ENCODE measurements at places on chromosomes 6 and 20.

DNA sequence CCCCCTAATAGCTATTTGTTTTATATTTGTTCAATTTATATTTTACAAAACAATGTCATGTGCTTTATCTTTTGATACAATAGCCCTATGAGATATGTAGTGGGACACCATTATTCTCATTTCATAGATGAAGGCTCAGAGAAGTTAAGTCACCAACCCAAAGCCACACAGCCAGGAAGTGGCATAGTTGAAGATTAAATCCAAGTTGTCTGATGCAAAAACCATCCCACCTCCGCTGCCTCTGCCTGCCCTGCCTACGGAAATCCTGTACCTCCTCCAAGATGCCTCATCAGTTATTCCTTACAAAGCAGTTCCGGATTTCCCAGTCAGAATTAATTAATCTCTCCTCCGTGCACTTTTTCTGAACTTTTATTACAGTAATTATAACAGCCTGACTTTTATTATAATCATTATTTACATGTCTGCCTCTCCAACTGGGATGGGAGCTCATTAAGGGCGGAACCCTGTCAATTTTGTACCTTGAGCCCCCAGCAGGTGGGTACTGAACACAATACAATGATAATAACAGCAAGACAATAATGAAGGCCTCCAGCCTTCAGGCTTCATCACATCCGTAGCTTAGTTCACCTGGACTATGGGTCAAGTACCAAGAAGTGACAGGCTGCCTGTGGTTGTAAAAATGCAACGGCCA is 54.7 kb downstream of the LRFN2 start:
- DNase-seq = no peak

DNA sequence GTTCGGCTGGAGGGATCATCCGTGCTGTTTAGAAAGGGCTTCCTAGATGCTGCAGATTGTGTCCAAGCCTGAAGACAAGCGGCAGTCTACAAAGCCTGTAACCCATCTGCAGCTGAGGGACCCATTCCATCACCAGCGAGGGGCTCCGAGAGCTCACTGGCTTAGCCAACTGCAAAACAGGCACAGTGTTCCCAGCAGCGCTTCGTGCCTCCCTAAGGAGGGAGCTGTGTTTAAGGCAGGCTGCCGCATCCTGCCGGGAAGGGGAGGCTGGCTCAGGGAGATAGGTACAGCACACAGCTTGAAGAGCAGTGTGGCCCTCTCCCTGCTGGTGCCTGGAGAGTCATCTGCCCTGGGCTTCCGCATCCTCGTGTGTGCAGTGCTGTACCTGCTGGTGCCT is 32.4 kb downstream of the DUSP22 start:
- no peak for DNase-seq

- DNase-seq = peak; percentile 10
These were observed 7.4 kb upstream of the BPIFA3 start for GRCh38 chr20:33209789-33210188.

DNA sequence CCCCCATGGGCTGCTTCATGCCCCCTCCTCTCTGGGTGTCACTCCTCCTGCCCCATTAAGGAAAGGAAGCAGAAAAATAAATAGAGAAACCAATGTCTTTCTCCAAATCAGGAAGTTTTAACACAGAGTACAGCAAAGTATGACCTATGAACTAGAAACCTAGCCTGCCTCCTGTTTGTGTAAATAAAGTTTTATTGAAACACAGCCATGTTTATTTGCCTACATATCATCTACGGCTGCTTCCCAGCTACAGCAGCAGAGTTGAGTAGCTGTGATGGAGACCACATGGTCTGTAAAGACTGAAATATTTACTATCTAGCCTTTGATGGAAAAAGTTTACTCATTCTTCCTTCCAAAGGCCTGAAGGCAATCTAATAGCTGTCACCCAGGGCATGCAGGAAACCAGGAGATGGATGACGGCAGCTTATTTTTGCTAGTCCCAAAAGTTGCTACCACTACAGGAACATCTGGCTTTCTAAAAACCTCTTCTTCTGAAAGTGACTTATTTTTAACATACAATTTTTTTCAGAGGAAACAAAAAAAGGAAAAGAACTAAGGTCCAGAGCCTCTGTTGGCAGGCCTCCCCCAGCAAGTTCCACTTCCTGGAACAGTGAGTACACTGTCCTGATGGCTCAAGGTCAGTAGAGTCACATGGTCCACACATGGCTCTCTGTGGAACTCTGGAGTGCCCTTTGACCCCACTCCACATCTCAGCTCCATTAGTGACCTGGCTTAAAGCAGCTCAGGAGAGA is 287.8 kb downstream of the PTPRT start:
- DNase-seq = no peak

DNA sequence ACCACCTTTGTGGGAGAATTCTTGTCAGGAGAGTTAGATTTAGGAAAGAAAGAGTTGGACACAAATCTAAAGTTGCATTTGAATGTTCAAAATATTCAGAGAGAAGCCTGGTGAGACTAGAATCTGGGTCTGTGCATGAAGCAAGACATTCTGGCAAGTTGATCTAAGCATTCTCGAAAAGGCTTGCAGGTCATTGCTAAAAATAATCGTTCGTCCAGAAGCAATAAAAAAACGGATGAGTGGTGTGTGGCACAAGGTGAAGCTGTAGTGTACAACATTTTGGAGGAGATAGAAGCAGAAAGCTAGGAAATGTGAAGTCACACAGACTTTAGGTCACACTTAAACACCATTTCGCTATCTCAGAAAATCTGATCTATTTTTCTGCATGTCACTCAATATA is 114.9 kb upstream of the IFNGR1 start:
- DNase-seq = no peak

DNA sequence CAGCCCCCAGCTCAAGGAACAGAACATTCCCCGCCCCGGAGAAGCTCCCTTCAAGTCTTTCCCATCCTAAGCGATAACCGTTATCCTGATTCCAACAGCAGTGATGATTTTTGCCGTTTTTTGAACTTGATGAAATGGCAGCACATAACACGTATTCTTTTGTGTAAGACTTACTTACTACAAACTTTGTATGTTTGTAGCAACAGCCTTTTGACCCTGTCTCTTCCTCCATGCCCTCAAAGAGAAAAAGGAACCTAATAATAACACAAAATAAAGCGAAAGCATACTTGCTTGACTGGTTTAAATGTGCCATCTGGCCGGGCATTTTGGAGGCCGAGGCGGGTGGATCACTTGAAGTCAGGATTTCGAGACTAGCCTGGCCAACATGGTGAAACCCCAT is 26.4 kb upstream of the SLC9A8 start:
- DNase-seq = no peak

DNA sequence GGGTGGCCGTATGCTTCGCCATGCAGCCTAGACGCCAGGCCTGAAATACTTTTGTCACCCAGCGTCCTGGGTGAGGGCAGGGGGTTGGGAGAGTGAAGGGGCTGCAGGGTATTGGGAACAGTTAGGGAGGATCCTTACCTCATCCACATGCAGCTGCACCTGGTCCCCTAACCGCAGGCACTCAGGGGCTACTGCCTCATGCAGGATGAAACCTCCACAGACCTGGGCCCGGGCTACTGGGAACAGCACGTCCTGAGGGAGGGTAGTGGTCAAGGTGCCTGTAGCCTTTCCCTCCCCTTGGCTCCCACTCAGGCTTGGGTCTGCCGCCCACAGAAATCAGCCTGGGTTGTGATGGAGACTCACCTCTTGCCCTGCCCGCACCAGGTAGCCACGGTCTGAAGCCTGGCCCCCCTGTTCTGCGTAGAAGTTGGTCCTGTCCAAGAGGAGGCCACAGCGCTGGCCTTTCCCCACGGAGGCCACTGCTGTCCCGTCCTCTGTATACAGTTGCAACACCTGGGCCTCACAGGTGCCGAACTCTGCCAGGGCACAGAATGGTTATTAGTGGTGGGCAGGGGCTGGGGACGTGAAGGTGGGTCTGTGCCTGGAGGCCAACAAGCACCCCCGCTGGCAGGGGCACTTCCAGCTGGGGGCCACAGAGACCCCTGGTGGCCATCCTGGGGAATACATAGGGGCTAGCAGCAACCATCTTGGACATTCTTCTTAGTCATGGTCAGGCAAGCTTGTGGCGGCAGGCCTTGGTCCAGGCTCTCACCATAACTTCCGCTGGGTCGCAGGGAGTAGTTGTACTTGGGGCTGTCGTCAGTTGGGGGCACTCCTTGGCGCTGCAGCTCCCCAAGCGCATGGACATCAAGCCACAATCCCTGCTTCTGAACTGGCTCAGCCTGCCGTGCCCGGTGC is 8.6 kb downstream of the AARS2 start:
- no peak for DNase-seq

DNA sequence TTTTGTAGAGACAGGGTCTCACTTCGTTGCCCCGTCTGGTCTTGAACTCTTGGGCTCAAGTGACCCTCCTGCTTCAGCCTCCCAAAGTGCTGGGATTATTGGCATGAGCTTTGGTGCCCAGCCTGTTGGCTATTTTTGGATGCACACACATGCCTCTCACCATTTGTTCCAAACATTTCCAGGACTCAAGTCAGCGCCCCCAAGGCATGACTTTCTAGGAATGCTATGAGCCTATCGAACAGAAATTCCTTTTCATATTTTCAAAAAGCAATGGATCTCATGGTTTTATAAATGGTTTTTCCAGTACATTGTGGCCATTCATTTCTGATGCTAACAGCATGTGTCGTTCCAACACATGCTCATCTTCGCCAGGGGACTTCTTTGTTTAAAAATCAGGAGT is 119.3 kb upstream of the NAA20 start:
- DNase-seq = no peak

- DNase-seq = no peak
These were observed at the start of gene PHACTR1 for GRCh38 chr6:12716298-12716916. PHACTR1 (plus strand) TSS chr6:12716767.

DNA sequence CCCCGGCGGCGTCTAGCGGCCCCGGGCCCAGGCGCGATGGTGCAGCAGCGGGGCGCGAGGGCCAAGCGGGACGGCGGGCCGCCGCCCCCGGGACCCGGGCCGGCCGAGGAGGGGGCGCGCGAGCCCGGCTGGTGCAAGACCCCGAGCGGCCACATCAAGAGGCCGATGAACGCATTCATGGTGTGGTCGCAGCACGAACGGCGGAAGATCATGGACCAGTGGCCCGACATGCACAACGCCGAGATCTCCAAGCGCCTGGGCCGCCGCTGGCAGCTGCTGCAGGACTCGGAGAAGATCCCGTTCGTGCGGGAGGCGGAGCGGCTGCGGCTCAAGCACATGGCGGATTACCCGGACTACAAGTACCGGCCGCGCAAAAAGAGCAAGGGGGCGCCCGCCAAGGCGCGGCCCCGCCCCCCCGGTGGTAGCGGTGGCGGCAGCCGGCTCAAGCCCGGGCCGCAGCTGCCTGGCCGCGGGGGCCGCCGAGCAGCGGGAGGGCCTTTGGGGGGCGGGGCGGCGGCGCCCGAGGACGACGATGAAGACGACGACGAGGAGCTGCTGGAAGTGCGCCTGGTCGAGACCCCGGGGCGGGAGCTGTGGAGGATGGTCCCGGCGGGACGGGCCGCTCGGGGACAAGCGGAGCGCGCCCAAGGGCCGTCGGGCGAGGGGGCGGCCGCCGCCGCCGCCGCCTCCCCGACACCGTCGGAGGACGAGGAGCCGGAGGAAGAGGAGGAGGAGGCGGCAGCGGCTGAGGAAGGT is 715 bp downstream of the SOX12 start:
- DNase-seq = no peak

DNA sequence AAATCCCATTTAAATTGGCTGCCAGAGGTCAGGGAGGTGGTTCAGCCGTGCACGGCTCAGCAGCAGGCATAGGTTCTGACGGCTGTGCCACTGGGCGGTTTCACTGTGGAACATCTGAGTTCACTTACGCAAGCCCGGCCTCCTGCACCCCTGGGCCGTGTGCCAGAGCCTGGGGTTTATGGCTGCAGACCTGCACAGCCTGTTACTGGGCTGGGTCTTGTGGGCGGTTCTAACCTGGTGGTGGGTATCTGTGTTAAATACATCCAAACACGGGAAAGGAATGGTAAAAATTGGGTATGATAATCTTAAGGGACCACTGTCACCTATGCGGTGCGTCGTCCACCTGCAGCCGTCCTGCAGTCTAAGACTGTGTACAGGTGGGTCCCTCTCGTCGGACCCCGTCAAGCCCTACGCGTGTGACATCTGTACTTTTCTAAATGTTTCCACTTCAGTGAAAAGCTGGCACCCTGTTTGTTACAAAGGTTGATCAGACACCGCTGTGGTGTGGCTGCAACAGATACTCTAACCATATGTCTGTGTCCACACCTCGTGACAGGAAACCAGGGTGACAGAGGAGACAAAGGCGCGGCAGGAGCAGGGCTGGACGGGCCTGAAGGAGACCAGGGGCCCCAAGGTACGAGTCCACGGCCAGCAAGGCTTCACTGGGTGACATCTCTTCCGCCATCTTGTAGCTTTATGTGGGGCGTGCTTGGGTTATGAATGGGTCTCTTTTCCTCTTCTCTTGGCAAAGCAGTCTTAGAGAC is 21.5 kb downstream of the COL9A3 start:
- DNase-seq = no peak

- no peak for DNase-seq
These were observed 9.3 kb upstream of the GFOD1 start for GRCh38 chr6:13496513-13497190.

DNA sequence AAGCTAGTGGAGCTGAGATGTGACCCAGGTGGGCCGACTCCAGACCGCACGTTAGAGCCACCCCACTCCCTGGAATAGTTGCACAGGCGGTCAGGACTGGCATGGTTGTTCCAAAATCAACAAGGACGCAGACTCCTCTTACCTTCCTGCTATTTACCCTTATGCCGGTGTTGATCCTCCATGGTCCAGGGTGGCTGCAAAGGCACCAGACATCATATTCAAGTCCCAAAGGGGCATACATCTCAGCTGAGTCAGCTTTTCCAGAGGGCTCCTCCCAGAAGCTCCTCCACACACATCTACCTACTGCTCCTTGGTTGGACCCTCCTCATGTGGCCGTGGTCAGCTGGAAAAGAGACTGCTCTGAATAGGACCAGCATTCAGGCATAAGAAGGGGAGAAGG is 112.2 kb downstream of the SYCP2 start:
- DNase-seq = no peak

- DNase-seq = no peak
These were observed 457.9 kb downstream of the TBC1D32 start for GRCh38 chr6:120876424-120876823.

DNA sequence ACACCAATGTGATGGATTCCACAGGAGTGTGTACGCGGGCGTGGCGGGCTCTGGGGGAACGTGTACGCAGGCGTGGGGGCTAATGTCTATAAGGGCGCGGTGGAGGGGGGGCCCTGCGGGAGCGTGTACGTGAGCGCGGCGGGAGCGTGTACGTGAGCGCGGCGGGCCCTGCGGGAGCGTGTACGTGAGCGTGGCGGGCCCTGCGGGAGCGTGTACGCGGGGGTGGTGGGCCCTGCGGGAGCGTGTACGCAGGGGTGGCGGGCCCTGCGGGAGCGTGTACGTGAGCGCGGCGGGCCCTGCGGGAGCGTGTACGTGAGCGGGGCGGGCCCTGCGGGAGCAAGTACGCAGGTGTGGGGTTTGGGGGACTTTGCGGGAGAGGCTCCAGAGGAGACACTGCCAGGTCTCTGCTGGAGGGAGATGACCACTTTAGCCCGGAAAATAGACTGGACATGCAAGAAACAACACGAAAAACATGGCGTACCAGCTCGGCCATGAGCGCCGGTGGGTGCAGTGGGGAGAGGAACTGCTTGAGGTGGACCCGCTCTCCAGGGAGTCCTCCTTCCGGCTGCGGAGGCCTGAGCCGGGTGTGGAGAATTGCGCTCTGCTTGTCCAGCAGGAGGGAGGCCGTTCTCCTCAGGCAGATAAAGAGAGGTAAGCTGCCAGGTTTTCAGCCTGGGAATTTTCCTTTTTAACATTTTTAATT is 27.8 kb upstream of the SMOC2 start:
- no peak for DNase-seq

- DNase-seq = no peak
These were observed 586 bp downstream of the ZNF512B start for GRCh38 chr20:63968928-63969760.

- peak; percentile 50 for DNase-seq
These were observed 90.5 kb downstream of the GRM4 start for GRCh38 chr6:34055223-34055933.

Measured in stimulated activated CD4-positive, alpha-beta T cell treated with anti-CD3 and anti-CD28 coated beads, Interleukin-1b, Interleukin-23, amount 100 ng/mL, for 24 hours (primary cell).